ENCODE measurements at places on chromosomes 6 and 20.

- ATAC-seq = no peak
Measured at GRCh38 chr20:2350606-2351005, 30.1 kb upstream of the TGM6 start.

DNA sequence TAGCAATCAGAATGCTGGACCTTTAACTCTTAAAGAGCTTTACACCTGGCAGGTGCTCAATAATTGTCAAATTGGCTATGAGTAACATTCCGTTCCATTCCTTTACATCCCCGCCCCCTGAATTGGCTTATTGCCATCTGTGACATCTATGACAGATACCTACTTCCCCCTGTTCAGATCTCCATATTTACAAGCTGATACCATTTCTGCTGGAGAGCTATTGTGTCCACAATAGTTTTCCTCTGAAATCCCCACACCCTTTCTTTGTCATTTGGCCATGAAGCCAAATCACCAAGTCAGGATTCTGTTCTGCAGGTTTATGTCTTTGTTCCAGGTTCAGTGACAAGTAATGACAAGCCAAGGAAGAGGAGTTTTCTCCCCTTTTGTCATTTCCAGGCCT lies 3.2 kb downstream of the CDH26 start:
- no peak for ATAC-seq

GRCh38 chr20:54208548-54209176 lies 775 bp downstream of the PFDN4 start:
- peak; percentile 24 for ATAC-seq

DNA sequence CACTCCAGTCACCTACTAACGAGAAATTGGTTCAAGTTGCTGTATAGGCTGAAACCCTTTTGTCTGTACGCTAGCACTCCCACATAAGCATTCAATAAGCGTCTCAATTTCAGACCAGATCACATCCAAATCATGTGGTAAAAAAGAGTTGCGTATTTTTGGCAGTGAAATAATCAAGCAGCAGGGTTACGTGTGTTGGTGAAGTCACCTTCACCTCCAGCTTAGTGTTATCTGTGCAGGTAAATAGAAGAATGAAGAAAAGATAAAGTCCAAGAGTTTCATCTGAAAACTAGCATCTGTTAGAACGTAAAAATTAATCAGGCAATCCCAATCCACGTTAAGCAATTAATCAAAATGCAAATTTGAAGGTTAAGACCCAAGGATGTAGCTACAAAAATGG lies 11.3 kb downstream of the SSR1 start:
- ATAC-seq = no peak

DNA sequence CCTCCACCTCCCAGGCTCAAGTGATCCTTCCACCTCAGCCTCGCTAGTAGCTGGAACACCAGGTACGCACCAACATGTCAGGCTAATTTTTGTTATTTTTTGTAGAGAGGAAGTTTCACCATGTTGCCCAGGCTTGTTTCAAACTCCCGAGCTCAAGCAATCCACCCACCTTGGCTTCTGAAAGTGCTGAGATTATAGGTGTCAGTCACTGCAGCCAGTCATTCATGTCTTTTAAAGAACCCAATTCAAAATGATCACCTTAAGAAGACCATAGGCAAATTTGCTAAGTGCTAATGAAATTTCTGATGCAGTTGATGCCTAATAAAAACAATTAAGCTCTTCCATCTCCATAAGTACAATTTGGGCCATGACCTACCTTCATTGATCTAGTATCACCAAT lies 2.6 kb upstream of the VNN2 start:
- ATAC-seq = no peak

- ATAC-seq = no peak
Measured at GRCh38 chr20:34938466-34939163, 17.0 kb downstream of the GSS start.

GRCh38 chr20:35319871-35320197 lies 27.6 kb upstream of the FAM83C start:
- ATAC-seq = no peak

DNA sequence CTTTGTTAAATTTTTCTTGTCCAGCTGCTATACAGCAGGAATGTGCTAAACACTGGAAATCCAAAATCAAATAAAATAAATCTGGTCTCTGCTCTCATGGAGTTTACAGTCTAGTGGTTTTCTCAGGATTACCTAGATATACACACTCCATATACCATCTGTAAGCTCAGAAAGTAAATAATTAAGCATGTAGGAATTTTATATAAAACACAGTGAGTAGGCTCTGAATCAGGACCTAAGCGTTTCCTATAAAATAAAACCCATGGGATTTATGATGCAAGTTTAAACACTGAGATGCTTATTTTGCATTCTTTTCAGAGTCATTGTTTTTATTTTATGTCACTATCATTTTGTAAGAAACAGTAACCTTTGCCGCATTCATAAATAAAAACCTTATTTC lies 29.7 kb upstream of the UFL1 start:
- ATAC-seq = no peak

GRCh38 chr6:3321042-3321441 lies 62.3 kb downstream of the PSMG4 start:
- ATAC-seq = no peak

DNA sequence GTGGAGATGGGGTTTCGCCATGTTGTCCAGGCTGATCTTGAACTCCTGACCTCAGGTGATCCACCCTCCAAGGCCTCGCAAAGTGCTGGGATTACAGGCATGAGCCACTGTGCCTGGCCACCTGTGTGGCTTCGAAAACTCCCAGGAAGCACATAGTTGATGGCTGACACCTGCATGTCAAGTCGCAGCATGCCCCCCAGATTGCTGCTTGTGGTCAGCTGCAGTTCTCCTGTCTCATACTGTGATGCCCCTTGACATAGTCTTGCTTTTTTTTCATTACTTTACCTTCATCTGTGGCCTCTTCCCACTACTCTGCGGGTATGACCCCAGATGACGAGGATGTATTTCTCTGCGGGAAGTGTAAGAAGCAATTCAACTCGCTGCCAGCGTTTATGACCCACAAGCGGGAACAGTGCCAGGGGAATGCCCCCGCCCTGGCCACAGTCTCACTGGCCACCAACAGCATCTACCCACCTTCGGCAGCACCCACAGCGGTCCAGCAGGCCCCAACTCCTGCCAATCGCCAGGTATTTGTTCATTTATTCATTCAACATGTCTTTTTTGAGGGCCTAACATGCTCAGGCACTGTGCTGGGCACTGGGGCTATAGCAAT lies 13.1 kb downstream of the ZNF341 start:
- no peak for ATAC-seq

DNA sequence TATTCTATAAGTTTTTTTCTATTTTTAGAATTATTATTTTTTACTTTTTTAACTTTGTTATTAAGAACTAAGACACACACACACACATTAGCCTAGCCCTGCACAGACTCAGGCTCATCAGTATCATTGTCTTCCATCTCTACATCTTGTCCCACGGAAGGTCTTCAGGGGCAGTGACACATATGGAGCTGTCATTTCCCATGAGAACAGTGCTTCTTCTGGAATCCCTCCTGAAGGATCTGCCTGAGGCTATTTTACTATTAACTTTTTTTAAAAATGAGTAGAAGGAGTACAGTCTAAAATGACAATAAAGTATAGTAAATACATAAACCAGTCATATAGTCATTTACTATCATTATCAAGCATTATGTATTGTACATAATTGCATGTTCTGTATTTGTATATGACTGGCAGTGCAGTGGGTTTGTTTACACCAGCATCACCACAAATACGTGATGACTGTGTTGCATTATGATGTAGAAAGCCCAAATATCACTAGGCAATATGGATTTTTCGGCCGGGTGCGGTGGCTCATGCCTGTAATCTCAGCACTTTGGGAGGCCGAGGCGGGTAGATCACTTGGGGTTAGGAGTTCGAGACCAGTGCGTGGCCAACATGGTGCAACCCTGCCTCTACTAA lies 57.9 kb downstream of the HIVEP1 start:
- ATAC-seq = no peak

DNA sequence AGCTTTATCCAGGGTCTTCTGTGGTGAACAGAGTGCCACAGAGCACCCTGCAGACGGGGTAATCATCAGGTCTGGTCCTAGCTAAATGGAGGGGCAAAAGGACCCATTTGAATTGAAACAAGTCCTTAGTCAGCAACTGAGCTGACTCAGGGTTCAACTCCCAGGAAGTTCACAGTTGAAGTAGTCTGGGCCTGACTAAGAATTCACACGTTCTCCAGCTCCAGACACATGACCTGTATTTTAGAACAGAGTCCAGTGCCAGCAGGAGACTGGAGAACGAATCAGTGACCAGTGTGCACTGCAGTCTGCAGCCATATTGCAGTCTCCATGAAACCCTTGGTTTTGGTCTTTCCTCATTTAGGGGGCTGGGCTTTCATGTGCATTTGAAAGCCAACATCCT lies 85.2 kb downstream of the ELOVL4 start:
- ATAC-seq = no peak

GRCh38 chr6:25954756-25955155 lies 7.8 kb upstream of the TRIM38 start:
- no peak for ATAC-seq

GRCh38 chr6:15521582-15521981 lies 141.2 kb downstream of the DTNBP1 start:
- ATAC-seq = no peak

Measured in activated CD4-positive, CD25-positive, alpha-beta regulatory T cell treated with anti-CD3 and anti-CD28 coated beads, Interleukin-2, amount 50 U/mL, for 24 hours (primary cell).